ENCODE measurements at places on chromosomes 12 and 14.
A peak's percentile ranks its signal among the peaks of the same experiment; 100 is the strongest.

DNA sequence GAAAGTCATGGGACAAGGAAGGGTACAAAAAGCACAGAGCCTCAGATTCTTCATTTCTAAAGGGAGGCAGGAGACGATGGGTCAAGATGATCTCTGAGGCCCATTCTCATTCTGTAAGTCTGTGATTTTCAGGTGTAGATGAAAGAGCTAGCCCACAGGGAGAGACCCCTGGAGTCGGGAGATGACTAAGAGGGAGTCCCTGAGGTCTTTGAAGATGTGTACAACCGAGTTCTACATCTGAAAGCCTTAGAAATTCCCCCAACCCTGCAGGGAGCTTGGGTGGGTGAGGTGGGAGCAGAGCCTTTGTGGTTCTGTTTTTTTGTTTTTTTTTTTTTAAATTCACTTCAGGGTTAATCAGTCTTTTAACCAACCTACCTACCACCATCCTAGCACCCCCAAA, 3.1 kb downstream of the WNT10B start:
- DNase-seq: no peak

GRCh38 chr14:50620341-50620740, 47.8 kb downstream of the SAV1 start:
- no peak for DNase-seq

DNA sequence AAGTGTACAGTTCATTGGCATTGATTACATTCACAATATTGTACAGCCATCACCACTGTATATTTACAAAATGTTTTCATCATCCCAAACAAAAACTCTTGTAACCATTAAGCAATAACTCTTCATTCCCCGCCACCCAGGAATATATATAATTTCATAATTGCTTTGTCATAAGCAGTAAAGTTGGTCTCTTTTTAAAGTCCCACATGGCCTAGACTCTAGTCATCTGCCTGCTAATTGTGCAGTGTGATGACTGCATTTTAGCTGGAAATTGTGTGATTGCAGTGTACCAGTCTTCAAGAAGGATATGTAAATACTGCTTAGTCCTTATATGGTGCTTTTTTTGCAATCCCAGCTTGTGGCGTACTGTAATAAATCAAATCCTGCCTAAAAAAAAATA, 75.1 kb upstream of the ATP2A2 start:
- DNase-seq: no peak

DNA sequence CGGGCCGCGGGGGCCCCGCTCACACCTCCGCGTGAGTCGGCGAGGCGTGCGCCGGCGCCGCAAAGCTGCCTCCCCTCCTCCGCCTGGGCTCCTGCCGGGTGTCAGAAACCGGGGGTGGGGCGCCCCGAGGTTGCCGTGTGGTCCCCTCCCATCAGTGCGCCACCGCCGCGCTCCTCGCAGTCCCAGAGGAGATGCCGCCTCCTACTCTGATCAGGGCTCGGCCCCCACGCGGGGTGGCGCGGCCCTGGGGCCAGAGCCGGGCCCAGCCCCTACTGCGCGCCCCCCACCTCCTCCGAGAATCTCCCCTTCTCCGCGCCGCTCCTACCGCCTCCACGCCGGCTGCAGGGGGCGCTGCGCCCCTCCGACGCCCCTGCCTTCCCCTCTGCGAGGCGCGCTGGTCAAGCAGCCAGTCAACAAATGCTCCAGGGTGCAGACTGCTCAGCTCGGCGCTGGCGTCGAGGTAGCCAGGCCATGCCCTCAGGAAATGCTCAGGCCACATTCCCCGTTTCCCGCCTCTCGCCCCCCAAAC, 467 bp upstream of the JAG2 start:
- no peak for DNase-seq

DNA sequence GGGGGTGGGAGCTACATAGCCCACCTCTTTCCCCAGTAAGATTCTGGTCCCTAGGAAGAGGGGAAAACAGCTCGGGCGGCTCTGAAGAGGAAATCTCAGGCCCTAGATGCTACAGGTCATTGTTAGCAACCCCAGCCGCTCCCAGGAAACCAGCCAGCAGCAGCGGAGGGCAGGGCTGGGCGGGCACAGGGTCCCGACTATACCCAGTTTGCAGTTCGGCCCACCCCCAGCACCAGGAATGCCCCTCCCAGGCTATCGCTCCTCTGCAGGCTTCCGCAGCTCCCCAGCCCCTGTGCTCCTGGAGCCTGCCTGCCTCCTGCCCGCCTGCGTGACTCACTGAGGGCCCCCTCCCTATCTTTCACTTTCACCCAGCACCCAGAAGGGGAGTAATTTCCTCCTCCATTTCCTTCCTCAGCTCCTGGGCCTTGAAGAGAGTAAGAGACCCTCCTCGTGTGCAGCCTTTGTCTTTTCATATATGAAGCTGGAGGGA, 27.2 kb upstream of the PNMA1 start:
- peak; percentile 24 for DNase-seq

DNA sequence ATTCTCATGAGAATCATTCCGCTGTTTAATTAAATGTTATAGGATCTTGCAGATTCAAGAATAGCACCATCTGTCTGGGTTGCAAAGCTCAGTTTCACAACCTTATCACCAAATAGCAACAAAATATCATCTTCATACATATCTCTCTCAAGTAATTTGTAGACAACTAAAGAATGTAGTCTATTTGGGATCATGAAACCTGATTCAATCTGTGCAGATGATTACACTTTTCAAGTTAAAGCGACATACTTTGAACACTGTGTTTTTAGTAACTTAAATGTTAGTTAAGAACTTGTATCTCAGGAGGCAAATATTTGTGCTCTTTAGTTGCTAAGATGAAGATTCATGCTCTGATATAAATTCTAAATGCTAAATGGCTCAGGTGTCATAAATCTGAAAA, 14.8 kb downstream of the MED13L start:
- no peak for DNase-seq

DNA sequence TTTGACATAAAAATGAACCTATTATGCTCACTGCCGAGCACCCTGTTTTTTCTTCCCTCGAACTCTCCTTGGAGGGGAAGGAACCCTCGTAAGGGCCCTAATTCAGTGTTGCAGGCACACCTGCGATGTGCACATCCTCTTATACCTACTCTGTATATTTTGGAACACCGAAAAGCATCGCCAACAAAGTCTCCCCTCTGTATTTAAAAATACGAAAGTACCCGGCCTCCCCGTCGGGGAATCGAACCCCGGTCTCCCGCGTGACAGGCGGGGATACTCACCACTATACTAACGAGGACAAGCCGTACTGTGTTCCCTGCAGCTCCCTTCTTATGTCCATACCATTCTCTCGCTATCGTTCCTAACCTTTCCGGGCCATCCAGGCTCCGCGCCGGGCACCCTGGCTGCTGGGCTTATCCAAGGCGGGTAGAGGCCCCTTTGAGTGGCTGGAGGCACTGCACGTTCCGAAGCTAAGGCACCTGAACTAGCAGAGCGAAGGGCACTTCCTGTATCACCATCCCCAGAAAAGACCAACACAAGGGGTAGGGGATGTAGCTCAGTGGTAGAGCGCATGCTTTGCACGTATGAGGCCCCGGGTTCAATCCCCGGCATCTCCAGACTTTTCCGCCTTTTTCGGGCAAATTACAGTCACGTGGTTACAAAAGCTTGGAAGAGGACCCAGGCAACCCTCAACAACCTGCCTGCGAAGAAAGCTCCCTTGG, 25.1 kb upstream of the UBC start:
- DNase-seq: no peak

GRCh38 chr14:22386924-22387775, 201.9 kb downstream of the DAD1 start:
- peak; percentile 19 for DNase-seq

- DNase-seq: no peak
These were observed 88.1 kb upstream of the PTPRR start for GRCh38 chr12:71008616-71009015.

GRCh38 chr14:36455241-36455627, 64.8 kb downstream of the NKX2-1 start:
- no peak for DNase-seq

DNA sequence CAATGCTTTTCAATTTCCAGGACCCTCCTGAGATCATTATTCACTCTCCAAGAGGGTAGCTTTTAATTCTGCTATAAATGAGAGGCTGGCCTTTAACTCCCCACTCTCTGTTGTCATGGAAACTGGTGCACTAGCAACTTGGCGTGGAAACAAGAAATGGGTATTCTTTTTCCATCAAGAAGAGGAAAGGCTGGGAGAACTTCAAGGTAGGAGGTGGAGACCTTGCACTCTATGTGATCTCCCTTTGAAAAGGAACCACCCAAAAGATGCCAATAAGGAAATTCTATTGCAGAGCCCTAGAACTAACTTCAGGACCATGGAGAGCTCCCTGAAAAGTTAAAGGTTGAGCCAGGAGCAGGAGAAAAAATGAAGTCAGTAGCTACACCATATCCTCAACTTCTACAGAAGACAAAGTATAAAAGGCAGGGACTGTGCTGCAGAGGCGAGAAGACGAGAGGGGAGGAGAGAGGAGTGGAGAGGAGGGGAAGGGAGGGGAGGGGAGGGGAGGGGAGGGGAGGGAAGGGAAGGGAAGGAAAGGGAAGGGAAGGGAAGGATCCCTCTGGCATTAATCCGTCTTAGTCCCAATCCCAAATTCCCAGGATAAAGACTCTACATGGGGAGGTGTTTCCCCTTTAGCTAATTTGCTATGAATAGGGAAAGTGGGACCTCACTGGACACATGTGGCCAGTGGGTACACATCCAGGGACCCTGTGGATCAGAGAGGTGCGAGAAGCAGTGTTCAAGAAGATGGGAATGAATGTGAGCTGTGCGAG, 46.7 kb upstream of the FICD start:
- DNase-seq: no peak

DNA sequence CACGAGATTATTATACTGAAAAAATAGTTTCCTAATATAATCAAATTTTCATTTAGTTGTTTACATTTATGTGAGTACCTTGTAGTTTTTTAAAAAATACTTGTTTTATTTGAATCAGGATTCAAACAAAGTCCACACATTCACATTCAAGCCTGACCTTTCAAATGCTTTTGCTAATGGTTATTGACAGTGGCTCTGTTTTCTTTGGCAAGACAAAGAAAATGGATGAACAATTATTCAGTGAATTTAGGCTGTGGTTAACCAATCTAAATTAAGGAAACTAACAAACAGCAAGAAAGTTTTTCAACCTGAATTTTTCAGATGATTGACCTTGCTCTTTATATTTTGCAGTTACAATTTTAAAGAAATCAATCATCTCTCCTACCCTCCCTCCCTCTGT, 9.7 kb downstream of the SLC4A8 start:
- DNase-seq: no peak

GRCh38 chr12:24133384-24133783, 183.9 kb upstream of the SOX5 start:
- no peak for DNase-seq

GRCh38 chr12:130826151-130826801, 12.8 kb downstream of the STX2 start:
- DNase-seq: no peak

- peak; percentile 34 for DNase-seq
These were observed 70.0 kb downstream of the PPP2R5E start for GRCh38 chr14:63472986-63473788.

DNA sequence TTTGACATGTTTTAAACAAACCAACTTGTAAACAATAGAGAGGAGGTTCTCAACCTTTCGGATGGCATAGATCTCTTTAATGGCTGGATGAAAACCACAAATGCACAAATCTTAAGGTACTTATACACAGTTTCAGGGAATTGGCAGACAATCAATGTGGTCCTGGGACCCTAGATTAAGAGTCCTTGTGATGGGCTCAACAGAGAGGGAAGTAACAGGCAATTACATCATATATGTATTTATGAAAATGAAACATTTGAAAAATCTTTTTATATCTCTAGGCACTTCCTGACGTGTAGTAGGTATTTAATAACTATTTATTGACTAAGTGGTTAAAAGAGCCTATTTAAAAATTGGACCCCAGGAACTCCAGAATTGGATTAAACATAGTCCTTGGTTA, 897 bp downstream of the ACTR10 start:
- no peak for DNase-seq

DNA sequence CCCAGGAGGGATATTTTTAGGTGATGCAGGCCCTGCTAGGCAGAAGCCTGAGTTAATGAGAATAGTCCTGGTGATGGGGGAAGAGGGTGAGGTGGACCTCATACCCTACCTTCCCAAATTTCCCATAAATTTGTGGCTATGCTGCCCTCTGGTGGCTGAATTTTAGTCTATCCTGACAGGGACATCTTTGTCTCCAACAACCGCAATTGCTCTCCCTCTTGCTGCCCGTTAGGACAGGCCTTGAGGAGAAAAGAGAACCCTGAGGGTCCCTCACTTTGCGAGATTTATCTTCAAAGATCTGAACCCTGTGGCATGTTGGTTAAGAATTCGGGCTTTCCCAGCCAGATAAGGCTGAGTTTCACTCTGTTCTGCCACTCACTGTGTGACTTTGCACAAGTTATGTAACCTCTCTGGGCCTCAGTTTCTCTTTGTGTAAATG, 9.8 kb upstream of the ZNF385A start:
- DNase-seq: peak; percentile 55

Data from bone marrow (tissue), 2 donors.